ENCODE measurements at places on chromosomes 3 and 15.

GRCh38 chr3:15380980-15381890 is 46.1 kb downstream of the METTL6 start:
- DNase-seq, result no peak

DNA sequence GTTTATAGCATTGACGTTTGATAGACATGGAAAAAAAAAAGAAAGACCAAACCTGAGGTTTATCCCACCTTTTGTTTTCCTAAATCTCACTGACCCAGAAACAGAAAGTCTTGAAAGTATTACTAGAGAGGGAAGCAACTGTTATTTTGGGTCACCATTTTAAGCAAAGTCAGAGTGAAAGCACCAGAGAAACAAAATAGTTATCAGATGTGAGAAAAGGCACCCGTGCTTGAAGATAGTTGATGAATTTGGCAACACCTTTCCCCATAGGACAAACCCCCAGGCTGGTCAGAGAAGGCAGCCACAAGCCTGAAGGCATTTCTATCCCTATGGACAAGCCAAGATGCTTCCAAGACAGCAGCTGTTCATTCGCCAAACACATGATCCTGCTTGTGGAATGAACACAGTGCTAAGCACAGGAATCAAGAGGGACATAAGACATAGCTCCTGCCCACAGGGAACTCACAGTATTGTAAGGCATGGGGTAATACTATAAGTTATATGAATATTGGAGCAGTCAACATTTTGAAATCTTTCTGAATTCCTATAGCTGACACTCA is 170.9 kb downstream of the ERC2 start:
- DNase-seq, result no peak

DNA sequence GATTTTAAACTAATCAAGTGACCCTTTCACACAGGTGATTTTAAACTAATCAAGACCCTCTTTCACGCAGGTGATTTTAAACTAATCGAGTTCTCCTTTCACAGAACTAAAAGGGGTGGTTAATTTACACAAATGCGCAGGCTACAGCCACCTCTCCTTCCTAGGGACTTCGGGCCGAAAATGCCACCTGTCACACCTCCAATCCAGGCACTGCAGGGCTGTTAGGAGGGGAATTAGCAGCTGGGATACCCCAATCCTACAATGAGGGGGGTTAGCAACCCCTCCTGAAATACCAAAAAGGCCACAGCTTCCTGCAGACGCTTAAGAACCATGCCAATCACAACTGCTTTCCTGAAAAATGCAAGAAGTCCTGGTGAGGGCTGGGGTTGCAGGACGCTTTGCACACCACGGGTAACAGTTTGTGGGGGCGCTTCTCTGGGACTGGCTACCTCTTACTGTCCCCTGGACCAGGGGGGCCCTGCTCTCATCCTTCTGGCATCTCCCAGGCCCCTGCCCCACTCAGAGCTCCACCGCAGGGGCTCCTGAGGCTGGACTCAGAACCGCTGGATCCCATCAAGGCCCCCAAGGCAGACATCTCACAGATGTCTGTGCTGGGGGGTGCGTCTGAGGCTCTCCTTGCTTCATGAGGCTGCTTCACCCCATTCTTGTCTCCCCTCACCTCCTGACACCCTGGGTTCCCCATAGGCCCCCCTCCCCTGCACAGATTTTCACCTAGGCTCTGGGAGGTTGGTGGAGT is 145.9 kb downstream of the OR4M2 start:
- no peak for DNase-seq

DNA sequence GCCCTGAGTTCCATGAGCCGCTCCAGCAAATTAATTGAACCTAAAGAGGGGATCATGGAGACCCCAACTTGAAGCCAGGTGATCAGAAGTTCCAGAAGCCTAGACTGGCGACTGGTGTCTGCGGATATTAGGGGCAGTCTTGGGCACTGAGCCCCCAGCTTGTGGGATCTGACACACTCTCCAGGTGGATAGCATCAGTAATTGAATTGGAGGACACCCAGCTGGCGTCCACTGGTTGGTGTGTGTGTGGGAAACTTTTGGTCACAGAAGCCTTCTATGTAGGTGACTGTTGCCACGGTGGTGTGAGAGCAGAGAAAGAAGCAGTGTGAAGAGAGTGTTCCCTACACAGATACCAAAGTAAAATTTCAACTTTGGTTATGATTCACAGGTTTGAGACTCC is 106.0 kb upstream of the ADPGK start:
- DNase-seq, result no peak

- no peak for DNase-seq
These were observed 145.5 kb upstream of the ABHD17C start for GRCh38 chr15:80549654-80550053.

Data from activated CD4-positive, alpha-beta T cell treated with anti-CD3 and anti-CD28 coated beads, Interleukin-2, amount 50 U/mL, for 1 hour (primary cell).